ENCODE measurements at places on chromosomes 3 and 15.

- DNase-seq, result peak; percentile 28
Observed at GRCh38 chr3:37819591-37819990, 42.1 kb upstream of the CTDSPL start.

DNA sequence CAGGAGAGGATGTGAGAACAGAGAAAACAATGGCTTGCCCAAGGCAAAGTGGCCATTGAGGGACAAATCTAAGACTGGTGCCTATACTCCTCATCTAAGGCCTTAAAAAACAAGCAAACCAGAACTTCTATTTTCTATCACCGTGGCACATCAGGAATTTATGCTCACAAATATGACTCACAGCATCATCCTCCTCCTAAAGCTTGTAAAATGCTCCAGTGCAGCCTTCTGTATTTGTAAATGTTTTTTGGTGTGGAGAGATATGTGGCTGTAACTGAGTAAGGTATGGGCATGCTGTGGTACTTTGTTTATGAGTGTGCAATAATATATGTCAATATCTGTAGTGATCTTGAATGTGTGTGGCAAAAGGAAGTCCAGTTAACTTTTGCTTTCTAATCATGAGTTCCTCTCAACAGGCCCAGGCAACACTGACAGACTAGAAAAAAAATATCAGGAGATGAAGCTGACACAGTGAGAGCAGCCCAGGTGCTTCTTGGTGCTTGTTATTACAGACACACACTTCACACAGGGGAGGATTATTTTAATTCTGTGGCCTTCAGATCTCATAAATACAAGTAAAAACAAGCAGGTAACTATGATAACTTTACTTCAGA, 60.3 kb downstream of the CTNNB1 start:
- DNase-seq, result peak; percentile 41

DNA sequence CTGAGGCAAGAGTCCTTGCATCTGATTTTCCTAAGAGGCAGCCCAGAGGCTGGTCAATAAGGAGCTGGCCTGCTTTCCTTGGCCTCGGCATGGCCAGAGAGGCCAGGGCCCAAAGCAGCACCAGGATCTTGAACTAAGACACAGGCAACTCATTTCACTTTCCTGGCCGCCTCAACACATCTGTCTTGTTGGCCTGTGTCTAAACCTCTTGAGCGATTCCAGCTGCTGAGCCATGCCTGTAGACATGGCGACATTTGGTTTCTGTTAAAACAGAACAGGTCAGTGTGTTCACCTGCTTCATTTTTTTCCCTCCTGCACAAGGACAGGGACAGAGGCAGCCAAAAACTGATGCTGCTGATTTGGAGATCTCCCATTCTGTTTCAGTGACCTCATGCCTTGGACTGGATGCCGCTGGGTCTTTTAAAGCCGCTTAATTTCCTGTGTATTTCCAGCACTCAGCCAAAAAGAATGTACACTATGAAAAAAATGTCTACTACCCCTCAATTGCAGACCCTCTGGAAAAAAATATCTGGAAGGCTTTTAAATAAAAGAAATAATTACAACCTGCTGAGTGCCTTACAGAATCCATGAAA, 266.6 kb upstream of the ICE2 start:
- DNase-seq, result no peak

- DNase-seq, result no peak
Observed at GRCh38 chr3:157370867-157371266, 65.8 kb upstream of the PTX3 start.

GRCh38 chr15:98583771-98584430, 64.4 kb upstream of the IGF1R start:
- no peak for DNase-seq

DNA sequence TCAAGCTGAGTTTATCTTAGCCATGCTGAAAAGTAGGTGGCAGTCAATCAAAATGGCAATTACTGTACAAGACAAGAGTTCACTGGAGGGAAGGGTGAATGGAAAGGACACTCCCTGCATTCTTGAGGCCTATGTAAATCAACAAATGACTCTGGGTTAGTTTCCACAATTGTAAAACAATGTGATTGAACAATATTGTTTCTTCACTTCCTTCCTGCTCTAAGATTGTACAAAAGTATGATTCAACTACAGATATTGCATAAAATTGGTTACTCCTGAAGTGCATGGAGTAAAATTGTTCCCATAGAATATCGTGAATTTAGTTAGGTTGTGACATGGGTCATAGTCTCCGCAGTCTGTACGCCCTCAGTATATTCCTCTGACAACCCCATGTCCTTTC, 277.6 kb downstream of the LPP start:
- DNase-seq, result peak; percentile 67

DNA sequence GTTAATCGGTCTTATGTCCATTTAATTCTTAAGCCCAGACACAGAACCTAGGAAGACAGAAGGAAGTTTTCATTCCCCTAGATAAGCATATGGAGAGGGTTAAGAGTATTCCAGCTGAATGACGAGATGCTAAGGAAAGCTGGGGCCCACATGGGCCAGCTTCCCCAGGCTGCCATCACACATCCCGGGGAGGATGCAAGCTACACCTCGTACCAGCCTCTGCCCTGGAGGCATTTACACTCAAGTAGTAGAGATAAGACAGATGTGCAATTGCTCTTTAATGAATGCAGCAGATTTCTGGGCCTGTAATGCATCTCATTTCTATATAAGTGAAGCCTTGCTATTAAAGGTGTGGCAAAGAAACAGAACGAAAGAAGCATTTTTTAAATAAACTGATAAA, 144.5 kb downstream of the MEX3B start:
- DNase-seq, result no peak

- no peak for DNase-seq
Observed at GRCh38 chr3:54714035-54714434, 213.8 kb downstream of the LRTM1 start.

All from HT1080 (cell line).